Left ventricle myocardium superior (tissue), 1 donor: ENCODE measurements at places on chromosomes 5 and 9. TPM values are rescaled to one million over a fixed set of nuclear protein-coding genes. Genes with fewer than 3 reads are reported as not detected.

GBGT1 gene
- total RNA-seq = 6.2 TPM

C1QTNF3 gene
- 1.1 TPM for total RNA-seq

RNF208 gene
- 29.7 TPM for total RNA-seq

DNA sequence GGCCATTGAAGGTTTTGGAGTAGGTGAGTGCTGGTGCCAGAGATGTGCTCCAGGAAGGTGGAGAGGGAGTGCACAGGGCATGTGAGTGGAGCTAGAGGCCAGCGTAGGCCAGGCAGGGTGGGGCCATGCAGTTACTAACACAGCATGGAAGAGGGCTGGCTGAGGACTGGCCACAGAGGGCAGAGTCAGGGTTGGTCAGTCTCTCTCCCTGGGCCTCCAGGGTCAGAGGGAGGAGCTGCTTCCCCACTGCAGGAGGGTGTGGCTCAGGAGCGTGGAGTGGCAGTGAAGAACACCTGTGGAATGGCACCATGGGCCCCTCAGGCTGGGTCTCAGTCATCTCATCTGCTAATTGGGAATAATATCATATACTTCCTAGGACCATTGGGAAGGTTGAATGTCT lies 167.7 kb downstream of the MACROH2A1 start:
- DNase-seq = no peak

- DNase-seq = no peak
Measured at GRCh38 chr5:155919126-155919525, 407.8 kb upstream of the SGCD start.

DNA sequence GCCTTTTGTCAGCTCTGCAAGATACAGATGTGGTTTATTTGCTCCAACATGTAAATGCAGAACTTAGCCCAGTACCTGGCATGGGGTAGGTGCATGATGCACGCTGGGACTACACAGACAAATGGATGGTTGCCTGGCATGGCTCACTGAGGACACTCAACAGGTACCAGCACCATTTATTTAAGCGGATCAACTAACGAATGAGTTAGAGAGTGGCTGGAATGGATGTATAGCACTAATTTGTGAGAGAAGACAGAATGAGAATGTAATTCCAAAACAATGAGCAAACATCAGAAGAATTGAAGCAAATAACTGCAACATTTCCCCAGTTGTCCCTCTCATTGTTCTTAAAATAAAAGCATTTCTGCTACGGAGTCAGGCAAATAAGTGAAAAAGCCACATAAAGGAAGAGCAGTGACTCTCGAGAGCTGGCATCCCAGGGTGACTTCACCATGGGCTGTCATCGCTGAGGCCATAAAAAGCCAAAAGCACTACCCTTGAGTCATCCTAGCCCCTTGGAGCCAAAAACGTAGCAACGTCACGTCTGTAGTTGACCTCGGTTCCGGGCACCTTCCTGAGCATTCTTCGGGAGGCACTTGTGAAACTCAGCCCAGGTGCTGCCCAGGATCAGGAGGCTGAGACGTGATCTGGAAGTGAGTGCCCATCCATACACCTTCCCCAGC lies 290.3 kb downstream of the NSG2 start:
- DNase-seq = no peak

DNA sequence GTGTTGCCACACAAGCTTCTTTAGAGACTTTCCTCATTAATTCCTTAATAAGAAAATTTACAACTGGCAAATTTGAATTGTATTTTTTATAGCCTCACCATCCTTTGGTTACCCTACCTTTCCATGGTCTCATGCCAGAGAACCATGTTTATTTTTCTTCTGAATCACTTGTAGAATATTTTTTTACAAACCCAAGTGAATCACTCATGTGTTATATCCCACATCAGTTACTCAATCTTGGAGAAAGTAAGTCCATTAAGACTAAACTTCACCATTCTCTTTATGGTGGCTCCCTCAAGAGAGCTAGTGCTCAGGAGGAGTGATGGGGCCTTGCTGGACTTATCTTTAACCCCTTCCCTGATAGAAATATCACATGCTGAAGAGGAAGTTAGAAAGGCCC lies 128.9 kb downstream of the SUSD1 start:
- DNase-seq = no peak

- peak; percentile 16 for DNase-seq
Measured at GRCh38 chr9:136831720-136832104, 10.6 kb upstream of the AJM1 start.

GRCh38 chr9:135294836-135295235 lies 184.7 kb upstream of the PPP1R26 start:
- no peak for DNase-seq
